Smooth muscle cell of trachea (primary cell): ENCODE measurements at places on chromosomes 2 and 18. TPM values are rescaled to one million over a fixed set of nuclear protein-coding genes. Genes with fewer than 3 reads are reported as not detected.

Gene B3GNT7
- total RNA-seq: 0.33 TPM in 1 of 2 replicates, not detected in the other

Gene REG1B
- not detected in 2 replicates for total RNA-seq

Gene CD8B2
- total RNA-seq: not detected in 2 replicates

Gene METAP1D
- total RNA-seq: 6.8 TPM in 2 replicates

Gene ASXL3
- 0.66 and 3.2 TPM in 2 replicates for total RNA-seq

Gene SLC39A6
- total RNA-seq: 70.1 and 92.0 TPM in 2 replicates

Gene CTAGE1
- total RNA-seq: under 0.01 TPM in 1 of 2 replicates, not detected in the other

Gene ESPNL
- total RNA-seq: 2.3 and 9.8 TPM in 2 replicates

Gene ZNF804A
- total RNA-seq: 1.9 and 2.3 TPM in 2 replicates

Gene NEB
- 0.15 and 0.17 TPM in 2 replicates for total RNA-seq

Gene EXOC6B
- total RNA-seq: 27.1 and 33.2 TPM in 2 replicates

Gene SFTPB
- not detected in 2 replicates for total RNA-seq

Gene SNRNP27
- total RNA-seq: 35.1 and 60.9 TPM in 2 replicates

Gene XIRP2
- not detected in 2 replicates for total RNA-seq

Gene SLC30A3
- total RNA-seq: 0.15 and 0.50 TPM in 2 replicates

Gene LYG2
- total RNA-seq: not detected in 2 replicates

Gene TLX2
- 0.58 and 0.83 TPM in 2 replicates for total RNA-seq

Gene SLC14A1
- 62.7 and 81.0 TPM in 2 replicates for total RNA-seq

Gene GPC1
- 143 and 371 TPM in 2 replicates for total RNA-seq

Gene HNMT
- total RNA-seq: 20.8 and 45.4 TPM in 2 replicates

Gene CERKL
- 0.15 and 0.17 TPM in 2 replicates for total RNA-seq

Gene CYP27A1
- 19.1 and 53.1 TPM in 2 replicates for total RNA-seq

Gene ANKAR
- total RNA-seq: 6.1 and 8.1 TPM in 2 replicates

Gene ST6GAL2
- under 0.01 TPM in 2 replicates for total RNA-seq

Gene FAM228A
- total RNA-seq: 1.3 and 6.0 TPM in 2 replicates

Gene CD207
- not detected in 2 replicates for total RNA-seq

Gene ANKRD62
- not detected in 2 replicates for total RNA-seq

Gene CELF4
- total RNA-seq: not detected in 2 replicates

Gene RAB17
- total RNA-seq: 0.83 TPM in 1 of 2 replicates, not detected in the other

Gene OXER1
- total RNA-seq: 0.17 TPM in 1 of 2 replicates, not detected in the other

Gene RAB6C
- not detected in 2 replicates for total RNA-seq

Gene ERFE
- total RNA-seq: 3.6 and 4.2 TPM in 2 replicates

Gene CFC1
- not detected in 2 replicates for total RNA-seq

Gene ZEB2
- total RNA-seq: 72.1 and 79.4 TPM in 2 replicates

Gene GAREM1
- total RNA-seq: 1.7 and 3.5 TPM in 2 replicates

Gene GREB1L
- 0.15 TPM in 1 of 2 replicates, not detected in the other for total RNA-seq

Gene USP14
- total RNA-seq: 17.5 and 56.1 TPM in 2 replicates

Gene MEP1B
- 0.17 TPM in 1 of 2 replicates, not detected in the other for total RNA-seq

Gene GGCX
- 55.3 and 76.6 TPM in 2 replicates for total RNA-seq

Gene SLC5A7
- not detected in 2 replicates for total RNA-seq

Gene DNAH7
- 0.66 and 2.3 TPM in 2 replicates for total RNA-seq

Gene POTEI
- under 0.01 TPM in 1 of 2 replicates, not detected in the other for total RNA-seq

Gene SP9
- total RNA-seq: not detected in 2 replicates

Gene CBLN2
- total RNA-seq: not detected in 2 replicates

Gene KCNJ13
- total RNA-seq: not detected in 2 replicates

Gene GDF7
- total RNA-seq: 0.15 TPM in 1 of 2 replicates, not detected in the other

Gene ADRA2B
- total RNA-seq: not detected in 2 replicates

Gene SGPP2
- total RNA-seq: not detected in 2 replicates

Gene ACMSD
- not detected in 2 replicates for total RNA-seq

Gene LOXHD1
- not detected in 2 replicates for total RNA-seq

Gene CTDP1
- total RNA-seq: 21.4 and 26.5 TPM in 2 replicates

Gene SKOR2
- not detected in 2 replicates for total RNA-seq
